Endothelial cell (in vitro differentiated cells): ENCODE measurements at places on chromosomes 12 and 14.
A peak's percentile ranks its signal among the peaks of the same experiment; 100 is the strongest.

GRCh38 chr12:104712968-104713367 lies 245.1 kb downstream of the SLC41A2 start:
- peaks cover 17% of the 10 kb centered on the region for H3K4me1 ChIP-seq
- no peak for DNase-seq
- no peak overlapping the region for H3K4me3 ChIP-seq
- peaks cover 9% of the 10 kb centered on the region for H3K27me3 ChIP-seq
- no peak overlapping the region for H3K27ac ChIP-seq

DNA sequence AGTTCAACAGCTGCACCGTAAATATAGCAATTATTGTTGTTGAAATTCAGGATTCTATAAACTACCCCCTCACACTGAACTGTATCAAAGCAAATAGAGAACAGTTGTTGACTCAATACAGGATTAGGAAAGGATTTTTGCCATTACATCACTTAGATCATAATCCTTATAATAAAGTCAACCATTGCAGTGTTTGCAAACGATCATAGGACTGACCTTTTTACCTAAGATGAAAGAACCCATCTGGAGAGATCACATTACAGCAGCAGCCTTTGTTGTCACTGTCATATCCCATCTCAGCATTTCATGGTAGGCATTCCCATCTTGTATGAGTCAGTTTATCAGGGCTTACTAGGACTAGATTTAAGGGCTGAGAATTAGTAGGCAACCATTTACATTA lies 96.1 kb downstream of the IPO8 start:
- peaks cover 7% of the 10 kb centered on the region for H3K4me1 ChIP-seq
- H3K36me3 ChIP-seq: no peaks in the 10 kb centered on the region
- H3K27ac ChIP-seq: no peak overlapping the region
- no peak for DNase-seq
- H3K27me3 ChIP-seq: no peaks in the 10 kb centered on the region

- no peaks in the 10 kb centered on the region for H3K27me3 ChIP-seq
- H3K27ac ChIP-seq: no peak overlapping the region
- H3K36me3 ChIP-seq: no peaks in the 10 kb centered on the region
- no peak overlapping the region for H3K4me3 ChIP-seq
Observed at GRCh38 chr12:5402009-5402935, 29.6 kb upstream of the NTF3 start.

DNA sequence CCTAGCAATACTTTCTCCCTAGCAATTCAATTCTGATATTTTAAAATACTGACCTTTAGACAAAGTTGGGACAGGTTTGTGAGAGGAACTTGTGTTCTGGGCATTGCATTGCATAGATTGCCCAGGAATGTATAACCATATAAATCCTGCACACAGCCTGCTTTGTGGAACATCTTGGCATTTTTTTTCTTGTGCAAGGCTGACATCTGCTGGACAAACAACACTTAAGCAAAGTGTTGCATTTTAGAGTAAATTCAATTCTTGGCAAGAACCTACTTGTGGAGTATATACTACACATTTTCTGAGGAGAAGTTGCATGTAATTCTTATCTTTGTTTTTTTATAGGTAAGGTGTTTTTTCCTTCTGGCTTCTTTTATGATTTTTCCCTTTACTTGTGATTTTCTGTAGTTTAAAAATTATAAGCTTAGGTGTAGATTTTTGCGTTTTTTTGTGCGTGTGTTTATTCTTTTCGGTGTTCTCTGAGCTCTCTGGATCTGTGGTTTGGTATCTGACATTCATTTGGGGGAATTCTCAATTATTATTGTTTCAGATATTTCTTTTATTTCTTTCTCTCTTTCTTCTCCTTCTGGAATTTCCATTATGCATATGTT lies 26.4 kb downstream of the TESPA1 start:
- no peaks in the 10 kb centered on the region for H3K27me3 ChIP-seq
- H3K4me1 ChIP-seq: peaks cover 6% of the 10 kb centered on the region
- no peak overlapping the region for H3K27ac ChIP-seq
- no peak overlapping the region for H3K4me3 ChIP-seq
- DNase-seq: peak; percentile 55

DNA sequence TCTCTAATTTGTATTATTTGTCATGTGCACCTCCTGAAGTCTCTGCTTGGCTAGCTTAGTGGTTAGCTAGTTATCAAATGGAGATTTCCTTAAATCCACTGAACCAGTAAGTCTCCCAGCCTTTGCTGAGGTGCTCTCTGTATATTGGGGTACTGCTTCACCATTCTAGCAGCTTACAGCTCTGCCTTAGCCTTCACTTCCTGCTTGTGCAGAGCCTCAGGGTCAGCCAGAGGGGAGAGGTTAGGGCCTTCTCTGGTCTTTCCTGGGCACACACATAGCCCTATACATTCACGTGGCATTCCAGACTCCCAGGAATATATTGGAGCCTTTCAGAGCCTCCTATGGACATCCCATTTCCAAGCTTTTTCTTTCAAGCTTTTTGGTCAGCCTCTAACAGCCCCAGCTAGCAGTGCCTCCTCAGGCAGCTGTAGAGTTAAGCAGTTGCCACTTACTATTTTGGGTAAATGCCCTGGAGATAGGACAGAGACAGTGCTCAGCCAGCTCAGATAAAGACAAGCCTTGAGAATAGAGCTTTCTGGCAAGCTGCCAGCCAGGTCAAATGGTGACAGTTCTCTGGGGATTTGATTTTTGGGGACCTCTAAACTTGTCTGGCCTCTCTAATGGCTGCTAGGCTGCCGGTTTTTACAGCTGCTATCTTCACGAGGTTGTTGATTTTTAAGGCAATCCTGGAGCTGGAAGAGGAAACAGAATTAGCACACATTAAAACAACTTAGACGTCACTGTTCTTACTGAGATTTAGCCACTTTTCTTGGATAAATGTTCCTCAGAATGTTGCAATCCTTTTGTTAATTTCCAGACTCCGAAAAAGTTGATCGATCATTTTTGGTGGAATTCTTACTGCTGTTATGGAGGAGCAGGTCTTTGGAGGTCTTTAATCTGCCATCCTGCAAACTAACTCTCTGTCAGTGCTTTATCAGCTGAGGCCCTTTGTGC lies 32.9 kb downstream of the FBXW8 start:
- H3K27me3 ChIP-seq: no peaks in the 10 kb centered on the region
- peaks cover 21% of the 10 kb centered on the region for H3K36me3 ChIP-seq
- no peak overlapping the region for H3K27ac ChIP-seq
- H3K4me3 ChIP-seq: no peak overlapping the region
